Cardiac ventricle fibroblast (primary cell): ENCODE measurements at places on chromosomes 13 and 19. TPM values are rescaled to one million over a fixed set of nuclear protein-coding genes. Genes with fewer than 3 reads are reported as not detected.

AMH gene
- total RNA-seq, result 0.31 and 0.39 TPM in 2 replicates

WDR88 gene
- total RNA-seq, result not detected in 2 replicates

BRSK1 gene
- total RNA-seq, result 0.94 and 4.6 TPM in 2 replicates

OSCAR gene
- 0.69 TPM in 1 of 2 replicates, not detected in the other for total RNA-seq

CYP2A7 gene
- total RNA-seq, result not detected in 2 replicates

EDDM13 gene
- not detected in 2 replicates for total RNA-seq

CACNA1A gene
- total RNA-seq, result 0.93 and 1.1 TPM in 2 replicates

ELSPBP1 gene
- total RNA-seq, result not detected in 2 replicates

DENND1C gene
- total RNA-seq, result not detected in 2 replicates

KLK14 gene
- total RNA-seq, result not detected in 2 replicates
